NCI-H82 (cell line): ENCODE measurements at places on chromosomes 3 and 15.

DNA sequence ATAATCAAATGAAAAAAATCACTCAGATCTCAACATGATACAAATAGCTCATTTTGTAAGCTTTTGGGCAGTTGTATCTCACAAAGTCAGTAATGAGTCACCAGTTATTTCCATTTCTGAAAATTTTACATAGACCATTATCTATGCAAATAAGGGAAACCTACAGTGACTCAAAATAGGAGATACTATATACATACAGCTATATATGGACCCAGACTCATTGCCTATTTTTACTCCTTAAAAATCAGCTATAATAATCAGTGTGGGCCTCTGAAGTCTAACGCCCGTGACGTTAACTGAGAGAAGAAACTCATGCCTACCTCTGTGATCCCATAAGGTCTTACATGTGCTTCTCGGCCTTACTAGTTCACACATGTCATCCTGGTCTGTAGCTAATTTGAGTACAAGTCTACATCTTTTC, 31.6 kb downstream of the LRIG1 start:
- DNase-seq: no peak

- DNase-seq: no peak
These were observed 178.6 kb upstream of the CCDC54 start for GRCh38 chr3:107198581-107199181.

- no peak for DNase-seq
These were observed 36.3 kb upstream of the PCOLCE2 start for GRCh38 chr3:142925140-142925539.

GRCh38 chr3:185658504-185658912, 72.4 kb downstream of the SENP2 start:
- no peak for DNase-seq

DNA sequence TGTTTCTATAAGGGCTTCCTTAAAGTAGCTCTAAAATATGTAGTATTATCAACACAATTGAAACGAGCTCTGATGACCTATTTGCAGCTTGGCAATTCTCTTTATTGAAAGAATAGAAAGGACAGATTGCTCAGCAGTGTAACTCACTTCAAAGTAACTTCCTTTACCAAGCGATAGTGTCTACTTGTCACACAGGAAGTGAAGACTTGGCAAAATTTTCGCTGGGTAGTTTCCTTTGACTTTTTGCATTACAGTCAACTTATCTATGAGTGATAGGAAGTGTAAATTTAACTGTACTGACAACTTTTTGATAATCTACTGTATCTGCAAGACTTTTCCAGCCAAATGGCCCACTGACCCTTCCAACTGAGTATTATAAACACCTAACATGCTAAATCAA, 22.8 kb downstream of the SLC9A9 start:
- no peak for DNase-seq

DNA sequence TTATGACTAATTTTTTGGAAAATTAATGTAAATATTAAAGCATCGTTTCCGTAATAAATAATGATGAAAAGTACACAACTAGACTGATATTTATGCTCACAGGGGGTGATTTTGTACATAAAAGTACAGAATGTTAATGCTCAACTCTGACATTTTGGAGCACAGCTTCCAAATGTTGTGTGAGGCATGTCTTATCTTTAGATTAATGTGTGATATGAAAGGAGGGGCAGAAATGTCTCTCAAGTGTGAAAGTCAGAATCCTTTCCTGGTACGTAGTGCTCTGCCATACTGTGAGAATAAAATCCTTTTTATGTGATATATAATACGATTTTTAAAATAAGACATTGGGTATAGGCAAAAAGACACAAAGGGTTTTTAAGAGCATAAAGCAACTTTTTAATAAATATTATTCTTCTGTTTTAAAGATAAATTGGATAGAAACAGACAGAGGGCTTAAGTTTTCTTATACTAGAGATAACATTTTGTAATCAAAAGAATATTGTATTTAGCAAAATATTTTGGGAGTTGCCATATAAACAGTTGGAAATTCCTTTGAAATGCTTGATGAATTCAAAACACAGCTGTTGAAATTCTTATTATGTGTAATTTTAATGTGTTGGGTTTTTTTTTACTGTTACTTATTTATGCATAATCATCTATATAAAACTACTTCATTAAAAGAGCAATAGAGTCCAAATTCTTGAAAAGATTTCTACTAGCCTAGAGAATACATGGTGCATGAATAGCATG, 389.7 kb downstream of the RAP2B start:
- DNase-seq: no peak

GRCh38 chr15:41982133-41982930, 10.0 kb upstream of the EHD4 start:
- DNase-seq: no peak

GRCh38 chr3:128873244-128874022, 6.0 kb upstream of the ACAD9 start:
- DNase-seq: no peak

GRCh38 chr15:95168951-95169431, 937.6 kb downstream of the MCTP2 start:
- DNase-seq: no peak

GRCh38 chr3:102979682-102980354, 545.0 kb downstream of the ZPLD1 start:
- no peak for DNase-seq

DNA sequence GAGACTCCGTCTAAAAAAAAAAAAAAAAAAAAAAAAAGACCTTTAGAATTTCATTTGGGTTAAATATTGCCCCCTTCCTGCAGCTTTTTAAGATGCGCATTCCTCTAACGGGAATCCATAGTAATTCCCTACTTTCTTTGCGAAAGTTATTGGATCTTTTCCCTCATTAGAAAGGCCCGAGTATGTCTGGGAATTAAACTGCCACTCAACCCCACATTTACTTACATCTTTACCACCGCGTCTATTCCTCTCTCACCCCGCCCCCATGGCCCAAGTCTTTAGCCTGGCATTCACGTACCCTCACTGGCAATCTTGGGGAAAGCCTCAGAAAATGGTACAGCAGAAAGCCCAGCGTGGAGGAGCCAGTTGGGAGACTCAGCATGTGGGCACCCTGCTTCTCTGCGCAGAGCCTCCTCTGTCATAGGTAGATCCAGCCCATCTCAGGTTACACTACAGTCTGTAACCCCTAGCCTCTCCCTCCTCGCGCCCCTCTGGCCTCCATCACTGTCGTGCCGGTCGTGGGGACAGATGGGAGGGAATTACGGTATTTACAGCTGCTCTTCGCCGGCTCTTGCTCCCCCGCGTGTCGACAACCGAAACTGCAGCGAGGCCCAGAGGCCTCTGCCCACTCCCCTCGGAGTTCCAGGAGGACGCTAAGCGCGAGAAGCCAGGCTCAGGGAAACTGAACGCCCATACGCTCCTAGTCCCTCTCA, 6.4 kb upstream of the ANKDD1A start:
- peak; percentile 91 for DNase-seq

DNA sequence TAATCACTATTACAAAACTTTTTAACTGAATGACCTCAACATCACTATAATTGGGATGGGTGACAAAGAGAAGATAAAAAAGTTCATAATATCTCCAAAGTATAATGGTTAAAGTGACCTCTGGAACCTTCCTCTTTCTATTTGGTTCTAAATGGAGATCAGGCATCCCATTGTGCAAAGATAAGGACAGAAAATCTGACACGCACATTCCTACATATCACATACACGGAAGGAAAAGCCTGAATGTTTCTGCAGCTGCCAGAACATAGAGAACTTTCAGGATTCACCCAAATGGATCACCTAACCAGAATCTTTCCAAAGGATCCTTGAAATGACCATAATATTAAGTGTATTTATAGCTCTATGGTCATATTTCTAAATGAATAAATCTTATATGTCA, 128.2 kb downstream of the TFDP2 start:
- no peak for DNase-seq

GRCh38 chr15:43230640-43231115, 9.9 kb upstream of the EPB42 start:
- DNase-seq: no peak

- peak; percentile 71 for DNase-seq
These were observed 292 bp downstream of the USP4 start for GRCh38 chr3:49339581-49339940.

DNA sequence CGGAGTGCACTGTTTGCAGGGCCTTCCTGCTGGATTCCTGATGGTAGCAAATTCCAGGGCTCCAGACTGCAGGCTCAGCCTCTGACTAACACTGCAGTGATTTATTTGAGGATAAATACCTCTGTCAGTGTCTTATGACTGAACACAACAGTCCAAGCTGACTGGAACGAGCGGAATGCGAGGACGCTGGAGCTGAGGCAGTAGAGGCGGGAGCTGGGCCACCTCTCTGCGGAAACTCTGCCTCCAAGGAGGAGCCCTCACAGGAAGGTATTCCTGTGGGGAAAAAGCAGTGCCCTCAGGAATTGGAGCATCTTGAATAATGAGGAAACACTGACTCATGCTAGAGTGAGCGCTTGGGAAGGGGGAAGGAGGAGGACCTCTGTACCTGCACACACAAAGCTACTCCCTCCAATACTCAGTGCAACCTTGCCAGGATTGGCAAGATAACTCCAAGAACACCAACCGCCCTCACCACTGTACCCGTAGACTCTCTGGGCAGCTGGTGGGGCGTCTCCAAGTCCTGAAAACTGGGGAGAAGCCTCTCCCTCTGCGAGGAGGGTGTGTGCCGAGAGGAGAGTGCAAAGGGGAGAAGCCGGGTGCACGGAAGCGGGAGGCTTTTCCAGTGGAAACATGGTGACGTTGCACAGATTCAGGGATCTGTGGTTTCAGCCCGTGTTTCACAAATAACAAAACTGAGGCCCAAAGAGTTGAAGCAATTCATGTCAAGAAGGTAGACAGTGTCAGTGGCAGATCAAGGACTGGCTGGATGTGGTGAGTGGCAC, 43.0 kb downstream of the VGLL4 start:
- DNase-seq: no peak

DNA sequence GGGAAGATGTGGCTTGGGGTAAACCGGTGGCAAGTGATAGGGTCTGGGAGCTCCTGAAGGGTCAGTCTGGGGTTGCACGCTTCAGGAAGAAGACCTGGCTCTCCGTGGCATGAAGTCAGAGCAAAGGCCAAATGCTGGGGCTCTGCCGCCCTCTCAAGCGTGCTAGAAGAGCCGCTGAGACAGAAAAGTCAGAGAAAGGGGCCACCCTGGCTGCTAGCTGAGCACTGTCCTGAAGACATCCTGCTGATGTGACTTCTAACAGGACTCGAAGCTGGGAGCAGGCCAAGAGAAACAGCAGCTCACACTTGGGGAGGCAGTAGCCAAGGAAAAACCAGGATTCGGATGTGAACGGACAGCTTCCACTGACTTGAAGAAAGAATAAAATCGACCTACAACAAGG, 270.4 kb downstream of the OCA2 start:
- DNase-seq: no peak

DNA sequence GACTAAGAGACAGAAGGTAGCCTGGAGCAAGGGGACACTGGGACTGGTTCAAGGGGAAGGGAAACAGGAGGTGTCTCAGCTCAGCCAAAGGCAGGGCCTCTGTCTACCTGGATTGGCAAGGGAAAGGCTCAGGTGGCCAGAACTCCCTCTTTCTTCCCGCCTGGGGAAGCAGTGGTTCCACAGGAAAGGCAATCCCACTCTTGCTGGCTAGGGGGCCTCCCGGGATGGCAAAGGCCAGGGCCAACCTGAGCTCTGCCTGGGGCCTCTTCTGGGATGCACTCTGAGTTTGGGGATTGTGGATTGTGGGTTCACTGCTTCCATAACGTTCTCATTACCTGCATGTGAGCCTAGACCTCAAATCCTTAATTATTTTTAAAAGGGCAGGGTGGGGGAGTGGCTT, 13.0 kb upstream of the PARP6 start:
- DNase-seq: peak; percentile 7

GRCh38 chr3:13272831-13273603, 147.1 kb downstream of the NUP210 start:
- no peak for DNase-seq

GRCh38 chr3:128655531-128655930, 4.9 kb upstream of the RPN1 start:
- DNase-seq: no peak

GRCh38 chr3:8505621-8506020, 4.0 kb downstream of the LMCD1 start:
- DNase-seq: no peak

DNA sequence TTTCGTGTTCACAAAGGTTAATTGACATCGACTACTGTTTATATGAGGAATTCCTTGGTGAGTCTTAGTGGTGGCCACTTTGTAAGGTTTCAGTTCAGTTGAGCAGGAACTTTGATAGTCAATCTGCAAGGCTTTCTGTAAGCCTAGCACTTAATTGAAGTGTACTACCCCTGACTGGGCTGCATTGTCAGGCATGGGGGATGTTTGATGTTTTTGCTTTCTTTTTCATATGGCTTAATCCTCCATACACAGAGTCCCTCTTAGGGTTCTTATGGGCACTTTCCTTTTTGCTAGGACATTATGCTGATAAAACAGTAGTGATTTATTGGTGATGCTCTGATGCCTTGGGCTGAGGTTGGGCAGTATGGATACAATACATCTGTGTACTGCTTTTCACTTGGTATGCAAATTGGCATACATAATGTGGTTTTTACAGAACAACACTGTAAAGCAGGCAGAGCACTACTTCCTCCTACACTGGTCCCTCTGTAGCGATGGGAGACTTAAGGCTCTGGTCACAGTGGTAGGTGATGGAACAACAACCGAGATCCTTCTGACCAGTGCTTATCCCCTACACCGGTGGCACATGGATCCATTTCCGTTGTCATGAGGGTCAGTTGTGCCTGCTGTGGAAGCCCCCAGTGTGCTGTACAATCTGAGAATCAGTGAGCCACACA, 261.0 kb downstream of the MFSD1 start:
- no peak for DNase-seq

DNA sequence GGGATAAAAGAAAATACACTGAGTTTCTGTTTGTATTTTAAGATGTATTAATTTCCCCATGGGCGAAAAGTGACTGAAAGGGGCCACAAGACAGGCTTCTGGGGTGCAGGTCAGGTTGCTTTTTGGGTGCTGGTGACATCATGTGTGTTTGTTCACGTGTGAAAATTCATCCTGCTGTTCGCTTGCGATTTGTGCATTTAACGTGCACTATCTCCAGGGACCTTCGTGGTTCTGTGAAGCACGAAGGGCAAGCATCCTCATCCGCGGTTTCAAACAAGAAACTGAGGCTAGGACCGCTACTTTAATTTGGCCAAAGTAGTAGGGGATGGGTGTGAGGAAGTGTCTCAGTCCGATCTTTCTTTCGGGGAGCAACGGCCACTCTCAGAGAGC, 1.6 kb upstream of the SMAD6 start:
- peak; percentile 53 for DNase-seq

GRCh38 chr3:194306771-194307640, 44.1 kb downstream of the CPN2 start:
- DNase-seq: no peak

DNA sequence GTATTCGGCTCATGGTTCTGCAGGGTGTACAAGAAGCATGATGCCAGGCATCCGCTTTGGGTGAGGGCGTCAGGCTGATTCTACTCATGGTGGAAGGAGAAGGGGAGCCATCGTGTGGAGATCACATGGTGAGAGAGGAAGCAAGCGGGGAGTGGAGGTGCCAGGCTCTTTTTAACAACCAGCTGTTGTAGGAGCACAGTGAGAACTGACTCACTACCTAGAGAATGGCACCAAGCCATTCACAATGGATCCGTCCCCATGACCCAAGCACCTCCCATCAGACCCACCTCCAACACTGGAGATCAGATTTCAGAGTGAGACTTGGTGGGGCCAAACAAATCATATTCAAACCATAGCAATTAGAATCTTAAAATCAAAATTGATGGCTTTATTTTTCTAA, 259.8 kb upstream of the CTDSPL start:
- no peak for DNase-seq
